ENCODE measurements at places on chromosomes 4 and X. TPM values are rescaled to one million over a fixed set of nuclear protein-coding genes. Genes with fewer than 3 reads are reported as not detected.
A peak's percentile ranks its signal among the peaks of the same experiment; 100 is the strongest.

The PCSK1N gene
- total RNA-seq, result 4.1 TPM

DNA sequence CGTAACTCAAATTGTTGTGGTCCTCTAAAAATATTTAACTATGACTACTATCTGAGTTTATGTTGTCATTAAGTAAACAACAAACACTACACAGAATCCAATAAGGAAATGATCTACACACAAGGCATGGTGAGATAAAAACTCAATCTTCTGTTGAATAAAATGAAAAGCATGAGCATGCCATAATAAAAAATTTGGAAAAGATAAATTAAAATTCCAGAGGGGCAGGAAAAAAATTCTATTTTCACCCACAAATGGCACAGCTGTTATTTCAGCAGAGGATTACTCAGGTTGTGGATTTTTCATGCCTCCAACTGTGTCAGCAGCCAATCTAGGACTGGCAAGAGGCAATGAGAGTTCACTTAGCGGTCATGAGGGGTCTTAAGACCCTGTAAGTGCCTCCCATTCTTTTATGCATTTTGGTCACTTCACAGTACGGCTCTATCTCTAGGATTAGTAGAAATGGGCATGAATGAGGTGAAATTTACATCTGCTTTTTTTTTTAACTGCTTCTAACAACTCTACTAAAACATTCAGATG is 639.8 kb upstream of the DIPK2B start:
- DNase-seq, result no peak

GRCh38 chr4:54231419-54231767 is 2.3 kb downstream of the PDGFRA start:
- DNase-seq, result no peak

DNA sequence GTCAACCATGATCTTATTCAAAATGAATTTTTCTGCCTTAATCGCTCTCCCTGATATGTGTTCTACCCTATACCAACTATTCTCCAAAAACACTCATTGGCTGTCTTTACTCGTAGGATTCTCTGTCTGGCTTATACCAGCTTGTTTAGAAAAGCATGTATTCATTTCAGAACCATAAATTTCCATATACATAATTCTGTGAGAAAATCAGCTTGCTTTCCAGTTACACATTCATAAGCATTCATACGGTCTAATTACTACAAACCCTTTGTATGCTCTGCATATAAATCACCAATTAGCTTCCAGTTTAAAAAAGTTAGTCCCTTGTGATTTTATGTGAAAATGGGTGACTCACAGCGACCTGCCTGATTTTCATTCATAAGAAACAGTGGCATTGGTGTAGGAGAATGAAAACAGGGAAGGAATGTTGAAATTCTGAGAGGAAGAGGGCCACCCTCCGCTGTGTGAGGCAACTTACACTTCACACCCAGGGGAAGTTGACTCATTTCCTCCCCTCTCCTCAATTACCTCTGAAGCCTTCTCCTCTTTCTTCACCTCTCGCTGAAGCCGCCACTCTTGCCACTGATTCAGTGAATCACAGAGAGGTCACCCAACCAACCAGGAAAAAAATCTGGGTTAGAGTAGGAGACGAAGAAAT is 63.3 kb downstream of the MEPE start:
- DNase-seq, result no peak

DNA sequence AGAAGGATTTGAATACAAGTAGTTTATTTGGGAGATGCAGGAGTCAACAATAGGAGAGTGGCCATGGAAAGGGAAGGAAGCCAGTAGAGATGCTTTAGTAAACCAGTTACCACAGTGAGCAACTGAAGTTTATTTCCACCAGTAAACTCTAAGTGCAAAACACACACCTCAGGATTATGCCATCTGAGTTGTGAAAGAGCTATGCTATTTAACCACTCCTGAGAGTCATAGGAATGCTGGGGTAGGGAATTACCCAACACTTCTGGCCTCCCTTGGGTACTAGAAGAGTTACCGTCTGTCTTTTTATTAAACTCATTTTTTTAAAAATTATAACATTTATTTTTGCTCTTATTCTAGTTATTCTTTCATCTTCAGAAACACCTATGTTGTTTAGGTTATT is 834.6 kb upstream of the AMOT start:
- DNase-seq, result no peak

- DNase-seq, result peak; percentile 80
Observed at GRCh38 chr4:139083607-139083955, 68.0 kb downstream of the NOCT start.

The PLXNB3 gene
- total RNA-seq, result 9.2 TPM

The ZNF595 gene
- 27.2 TPM for total RNA-seq

The SPANXA2 gene
- not detected for total RNA-seq

DNA sequence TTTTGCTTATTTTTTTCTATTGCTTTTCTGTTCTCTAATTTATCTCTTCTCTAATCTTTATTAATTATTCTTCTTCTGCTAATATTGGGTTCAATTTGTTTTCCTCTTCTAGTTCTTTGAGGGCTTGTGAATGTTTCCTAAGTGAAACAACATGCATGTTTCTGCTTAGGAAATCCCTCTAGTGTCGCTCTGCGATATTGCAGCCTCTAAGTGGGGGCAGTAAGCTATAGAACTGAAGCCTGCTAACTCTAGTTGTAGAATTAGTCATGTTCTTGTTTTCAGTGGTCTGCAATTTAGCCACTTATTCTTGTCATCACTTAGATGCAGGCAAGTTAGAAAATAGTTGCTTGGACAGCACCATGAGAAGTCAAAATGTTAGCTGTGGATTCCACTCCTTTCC is 222.6 kb downstream of the SPIN4 start:
- no peak for DNase-seq

DNA sequence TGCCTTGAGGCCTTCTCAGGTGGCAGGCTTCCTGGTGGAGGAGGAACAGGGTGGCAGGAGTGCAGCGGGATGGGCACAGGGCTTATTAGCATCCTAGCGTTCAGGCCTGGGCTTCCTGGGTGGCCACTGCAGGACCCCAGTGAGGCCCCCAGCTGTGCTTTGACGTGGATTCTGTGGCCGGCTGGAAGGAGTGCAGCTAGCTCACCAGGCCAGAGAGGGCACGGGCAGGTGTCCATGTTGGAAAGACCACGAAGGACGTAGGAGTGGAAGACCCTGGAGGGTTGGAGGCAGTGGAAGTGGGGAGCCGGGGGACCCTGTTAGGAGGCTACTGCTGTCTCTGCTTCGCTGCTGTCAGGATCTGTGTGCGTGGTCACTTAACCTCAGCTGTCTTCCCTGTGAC is 13.3 kb upstream of the TADA2B start:
- no peak for DNase-seq

DNA sequence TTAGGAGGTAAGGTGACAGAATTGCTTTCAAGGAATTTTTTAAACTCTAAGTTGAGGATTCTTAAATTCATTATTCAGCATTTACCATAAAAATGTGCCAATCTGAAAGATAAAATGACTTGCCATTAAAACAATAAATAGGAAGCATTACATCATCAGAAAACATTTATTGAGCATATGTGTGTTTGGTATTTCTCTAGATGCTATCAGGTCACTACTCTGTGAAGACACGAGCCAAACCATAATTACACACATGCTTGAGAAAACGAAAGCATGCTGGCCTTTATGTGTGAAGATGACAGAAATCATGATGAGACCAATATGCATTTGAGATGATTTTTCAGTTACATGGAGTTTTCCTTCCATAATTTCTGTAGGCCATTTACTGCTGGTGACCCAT is 12.3 kb upstream of the IL21 start:
- no peak for DNase-seq

DNA sequence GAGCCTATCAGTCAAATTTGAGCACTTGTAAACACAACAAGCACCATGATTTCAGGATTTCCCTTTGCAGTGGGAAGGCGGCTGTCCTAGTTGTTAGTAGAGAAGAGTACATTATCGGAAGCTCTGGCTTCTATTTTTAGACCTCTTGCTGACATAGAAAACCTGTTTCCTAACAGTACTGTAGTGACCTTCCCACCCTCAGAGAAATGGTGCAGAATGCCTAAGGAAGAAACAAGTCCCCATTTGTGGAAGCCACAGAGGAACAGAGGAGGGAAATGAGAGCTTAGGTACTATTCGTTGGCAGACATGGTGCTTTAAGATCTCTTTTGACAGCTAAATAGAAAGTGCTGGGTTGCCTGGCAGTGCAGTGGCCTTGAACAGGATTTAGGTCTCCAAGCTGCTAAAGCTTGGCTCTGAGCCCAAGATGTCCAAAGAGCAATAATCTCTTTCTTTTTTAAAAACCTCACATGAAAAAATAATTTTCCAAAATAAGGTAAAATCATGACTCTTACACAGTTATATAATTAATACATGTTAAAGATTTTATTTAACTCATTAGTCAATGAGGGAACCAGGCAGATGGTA is 24.9 kb downstream of the GLRA2 start:
- no peak for DNase-seq

The XAGE2 gene
- not detected for total RNA-seq

DNA sequence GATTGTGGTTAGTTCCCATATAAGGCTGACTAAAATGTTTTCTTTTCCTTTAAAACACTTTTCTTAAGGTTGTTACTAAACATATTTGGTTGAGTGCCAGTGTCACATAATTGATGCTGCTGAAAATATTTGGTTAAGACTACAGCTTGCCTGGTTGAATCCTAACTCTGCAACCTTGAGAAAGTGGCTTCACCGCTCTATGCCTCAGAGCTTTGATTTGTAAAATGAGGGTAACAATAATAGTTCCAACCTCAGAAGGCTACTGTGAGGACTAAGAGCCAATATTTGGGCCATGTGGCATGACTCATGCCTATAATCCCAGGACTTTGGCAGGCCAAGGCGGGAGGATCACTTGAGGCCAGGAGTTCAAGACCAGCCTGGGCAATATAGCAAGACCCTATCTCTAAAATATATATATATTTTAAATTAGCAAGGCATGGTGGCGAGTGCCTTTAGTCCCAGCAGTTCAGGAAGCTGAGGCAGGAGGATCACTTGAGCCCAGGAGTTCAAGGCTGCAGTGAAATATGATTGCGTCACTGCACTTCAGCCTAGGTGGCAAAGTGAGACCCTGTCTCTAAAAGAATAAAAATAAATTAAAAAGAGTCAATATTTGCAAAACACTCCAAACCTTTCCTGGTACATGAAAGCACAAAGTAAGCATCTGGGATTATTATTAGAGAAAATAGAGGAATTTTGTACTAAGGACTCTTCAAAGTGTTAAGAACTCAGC is 7.1 kb upstream of the NEIL3 start:
- no peak for DNase-seq

- peak; percentile 82 for DNase-seq
Observed at GRCh38 chrX:11341274-11342201, 48.3 kb downstream of the AMELX start.

The ETDA gene
- total RNA-seq, result not detected

DNA sequence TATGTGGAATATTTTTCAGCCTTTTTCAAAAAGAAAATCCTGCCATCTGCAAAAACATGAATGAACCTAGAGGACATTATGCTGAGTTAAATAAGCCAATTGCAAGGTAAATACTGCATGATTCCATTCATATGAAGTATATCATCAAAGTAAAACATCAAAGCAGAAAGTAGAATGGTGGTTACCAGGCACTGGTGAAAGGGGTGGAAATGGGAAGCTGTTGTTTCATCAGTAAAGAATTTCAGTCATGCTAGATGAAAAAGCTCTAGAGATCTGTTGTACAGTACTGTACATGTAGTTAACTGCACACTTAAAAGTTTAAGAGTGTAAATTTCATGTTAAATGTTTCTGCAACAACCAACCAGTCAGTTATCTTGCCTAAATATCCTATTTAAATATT is 196.8 kb upstream of the ADGRL3 start:
- no peak for DNase-seq

The ERAS gene
- not detected for total RNA-seq

DNA sequence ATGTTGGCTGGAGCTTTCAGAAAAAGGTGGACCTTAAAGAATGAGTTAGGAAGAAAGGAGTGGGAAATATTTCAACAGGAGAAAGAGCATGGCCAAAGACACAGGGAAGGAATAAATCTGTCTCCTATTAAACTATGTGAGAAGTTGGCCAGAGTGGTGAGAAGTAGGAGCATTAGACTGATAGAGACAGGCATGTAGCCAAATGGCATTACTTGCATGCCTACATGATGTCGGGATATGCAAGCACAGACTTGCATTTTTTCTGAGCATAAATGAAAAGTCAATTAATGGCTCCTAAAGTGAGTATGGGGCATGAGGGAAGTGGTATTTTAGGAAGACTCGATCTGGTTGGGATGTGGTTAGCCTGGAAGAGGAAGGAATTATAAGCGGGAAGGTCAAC is 279.6 kb upstream of the PITX2 start:
- no peak for DNase-seq

DNA sequence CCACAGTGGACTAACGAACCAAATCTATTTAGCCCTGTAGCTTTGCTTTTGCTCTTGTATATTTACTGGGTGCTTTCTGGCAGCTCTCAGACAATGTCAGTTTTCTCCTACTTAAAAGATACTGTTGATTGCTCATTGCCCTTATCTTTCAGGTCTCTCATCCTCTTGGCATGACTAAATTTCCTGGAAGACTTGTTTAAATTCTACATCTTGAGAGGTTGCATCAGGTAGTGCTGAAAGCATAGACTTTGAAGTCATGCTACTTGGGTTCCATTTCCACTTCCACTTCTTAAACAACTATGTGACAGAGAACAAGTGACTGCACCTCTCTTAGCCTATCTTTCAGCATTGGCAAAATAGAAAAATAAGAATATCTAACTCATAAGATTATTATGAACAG is 8.4 kb downstream of the TDO2 start:
- DNase-seq, result no peak

DNA sequence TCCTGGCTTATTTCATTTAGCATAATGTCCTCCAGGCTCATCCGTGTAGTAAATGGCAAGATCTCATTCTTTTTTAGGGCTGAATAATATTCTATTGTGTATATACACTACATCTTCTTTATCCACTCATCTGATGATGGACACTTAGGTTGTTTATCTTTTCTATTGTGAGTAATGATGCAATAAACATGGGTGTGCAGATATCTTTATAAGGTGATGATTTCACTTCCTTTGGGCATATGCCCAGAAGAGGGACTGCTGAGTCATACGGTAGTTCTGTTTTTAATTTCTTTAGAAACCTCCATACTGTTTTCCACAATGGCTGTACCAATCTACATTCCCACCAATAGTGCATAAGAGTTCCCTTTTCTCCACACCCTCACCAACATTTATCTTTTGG is 317.6 kb upstream of the CNKSR2 start:
- no peak for DNase-seq

DNA sequence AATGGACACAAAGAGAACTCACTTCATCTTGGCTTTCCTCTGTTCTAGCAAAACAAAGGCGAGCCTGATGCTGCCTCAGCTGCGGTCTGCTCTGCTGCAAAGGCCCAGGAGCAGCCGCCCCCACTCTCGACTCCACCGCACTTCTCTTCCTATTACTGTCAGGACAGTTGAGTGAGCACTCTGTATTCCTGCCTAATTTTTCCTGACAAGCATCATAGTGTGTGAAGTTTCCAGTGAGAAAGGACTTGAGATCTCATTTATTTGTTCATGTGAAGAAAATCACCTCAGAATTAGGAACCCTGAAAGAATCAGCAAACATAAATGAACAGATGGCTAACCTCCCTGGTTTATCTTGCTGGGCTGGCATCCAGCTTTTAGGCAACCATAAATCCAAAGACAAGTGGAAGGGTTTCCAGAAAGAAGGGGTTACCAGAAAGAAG is 15.6 kb downstream of the SCARB2 start:
- peak; percentile 85 for DNase-seq

The STBD1 gene
- 13.9 TPM for total RNA-seq

All from sigmoid colon (tissue), 7 donors.